ENCODE measurements at places on chromosomes 5 and 9.
A peak's percentile ranks its signal among the peaks of the same experiment; 100 is the strongest.

- peaks cover 33% of the 10 kb centered on the region for H3K4me1 ChIP-seq
- no peak overlapping the region for H3K27ac ChIP-seq
- peaks cover 2% of the 10 kb centered on the region for H3K27me3 ChIP-seq
- no peak overlapping the region for H3K4me3 ChIP-seq
Observed at GRCh38 chr5:78768781-78769380, 120.3 kb upstream of the LHFPL2 start.

- H3K4me1 ChIP-seq = no peaks in the 10 kb centered on the region
- no peak overlapping the region for H3K4me3 ChIP-seq
- no peaks in the 10 kb centered on the region for H3K36me3 ChIP-seq
- DNase-seq = no peak
Observed at GRCh38 chr5:39191216-39191615, 28.1 kb downstream of the FYB1 start.

DNA sequence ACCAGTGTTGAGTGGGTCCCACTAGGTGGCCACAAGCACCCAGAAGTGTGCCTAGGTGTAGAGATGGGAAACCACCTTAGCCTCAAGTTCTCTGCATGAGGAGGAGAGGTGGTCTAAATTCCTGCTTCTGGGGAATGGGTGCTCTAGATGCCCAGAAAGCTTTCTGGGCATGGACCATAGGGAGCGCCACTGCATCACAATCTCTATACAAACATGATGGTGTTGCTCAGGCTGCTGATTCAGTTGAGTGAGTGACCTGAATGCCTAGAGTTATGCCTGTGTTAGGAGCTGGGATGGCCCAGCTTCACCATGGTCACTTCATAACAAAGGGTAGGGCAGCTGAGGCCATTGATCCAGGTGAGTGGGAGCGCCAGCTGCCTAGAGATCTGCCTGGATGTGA is 667.9 kb upstream of the ARRDC3 start:
- H3K36me3 ChIP-seq = no peaks in the 10 kb centered on the region
- H3K27me3 ChIP-seq = no peaks in the 10 kb centered on the region
- DNase-seq = no peak
- 0 out of 2 replicates have a peak, but pooled peaks cover 2% of the 10 kb centered on the region for H3K4me1 ChIP-seq
- H3K27ac ChIP-seq = no peak overlapping the region

DNA sequence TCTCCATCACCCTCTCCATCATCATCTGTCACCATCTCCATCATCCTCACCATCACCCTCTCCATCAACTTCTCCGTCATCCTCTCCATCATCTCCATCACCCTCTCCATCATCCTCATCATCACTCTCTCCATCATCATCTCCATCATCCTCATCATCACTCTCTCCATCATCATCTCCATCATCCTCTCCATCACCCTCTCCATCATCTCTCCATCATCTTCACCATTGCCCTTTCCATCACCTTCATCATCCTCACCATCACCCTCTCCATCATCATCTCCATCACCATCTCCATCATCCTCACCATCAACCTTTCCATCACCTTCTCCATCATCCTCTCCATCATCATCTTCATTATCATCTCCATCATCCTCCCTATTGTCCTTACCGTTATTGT is 565.5 kb upstream of the SGCD start:
- peaks cover 14% of the 10 kb centered on the region for H3K36me3 ChIP-seq
- no peak overlapping the region for H3K4me3 ChIP-seq
- H3K27me3 ChIP-seq = no peaks in the 10 kb centered on the region
- H3K4me1 ChIP-seq = no peaks in the 10 kb centered on the region
- no peak for DNase-seq
- H3K27ac ChIP-seq = no peak overlapping the region

DNA sequence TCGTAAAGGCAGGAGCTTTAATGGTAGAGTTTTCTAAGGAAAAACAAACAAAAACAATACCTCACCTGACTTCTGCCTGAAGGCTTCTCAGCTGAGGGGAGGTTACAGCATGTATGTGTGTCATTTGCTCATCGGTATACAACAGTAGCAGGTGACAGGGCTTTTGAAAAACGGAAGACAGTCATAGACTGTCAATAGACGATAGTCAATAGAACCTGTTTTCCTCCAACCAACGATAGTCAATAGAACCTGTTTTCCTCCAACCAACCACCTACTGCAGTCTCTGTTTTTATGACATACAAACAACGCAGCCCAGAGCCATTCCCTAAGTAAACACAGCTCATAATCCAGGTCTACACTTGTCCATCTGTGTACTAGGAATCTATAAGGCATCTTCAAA is 74.6 kb downstream of the RETREG1 start:
- H3K27me3 ChIP-seq = no peaks in the 10 kb centered on the region
- H3K27ac ChIP-seq = no peak overlapping the region
- H3K4me3 ChIP-seq = no peak overlapping the region
- no peaks in the 10 kb centered on the region for H3K36me3 ChIP-seq

GRCh38 chr5:133334796-133335639 is 277.3 kb downstream of the FSTL4 start:
- no peak for DNase-seq
- H3K4me3 ChIP-seq = no peak overlapping the region
- H3K4me1 ChIP-seq = peaks cover 42% of the 10 kb centered on the region

DNA sequence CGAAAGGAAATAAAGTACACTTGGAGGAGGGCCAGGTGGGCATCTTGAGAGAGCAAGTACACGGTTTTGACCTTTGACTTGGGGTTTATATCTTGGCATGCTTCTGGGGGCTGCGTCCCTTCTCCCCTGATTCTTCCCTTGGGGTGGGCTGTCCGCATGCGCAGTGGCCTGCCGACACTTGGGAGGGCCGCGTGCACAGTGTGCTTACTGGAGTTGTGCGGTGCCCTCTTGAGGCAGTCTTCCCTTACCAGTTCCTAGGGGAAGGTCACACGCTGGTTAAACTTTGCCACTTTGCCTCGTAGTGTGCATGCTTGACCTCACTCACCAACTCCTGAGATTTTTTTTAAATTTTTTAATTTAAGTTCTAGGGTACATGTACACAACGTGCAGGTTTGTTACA is 4.3 kb upstream of the CLPTM1L start:
- H3K4me3 ChIP-seq = no peak overlapping the region
- peaks cover under 1% of the 10 kb centered on the region for H3K36me3 ChIP-seq
- H3K27ac ChIP-seq = no peak overlapping the region
- H3K4me1 ChIP-seq = peaks cover 9% of the 10 kb centered on the region

DNA sequence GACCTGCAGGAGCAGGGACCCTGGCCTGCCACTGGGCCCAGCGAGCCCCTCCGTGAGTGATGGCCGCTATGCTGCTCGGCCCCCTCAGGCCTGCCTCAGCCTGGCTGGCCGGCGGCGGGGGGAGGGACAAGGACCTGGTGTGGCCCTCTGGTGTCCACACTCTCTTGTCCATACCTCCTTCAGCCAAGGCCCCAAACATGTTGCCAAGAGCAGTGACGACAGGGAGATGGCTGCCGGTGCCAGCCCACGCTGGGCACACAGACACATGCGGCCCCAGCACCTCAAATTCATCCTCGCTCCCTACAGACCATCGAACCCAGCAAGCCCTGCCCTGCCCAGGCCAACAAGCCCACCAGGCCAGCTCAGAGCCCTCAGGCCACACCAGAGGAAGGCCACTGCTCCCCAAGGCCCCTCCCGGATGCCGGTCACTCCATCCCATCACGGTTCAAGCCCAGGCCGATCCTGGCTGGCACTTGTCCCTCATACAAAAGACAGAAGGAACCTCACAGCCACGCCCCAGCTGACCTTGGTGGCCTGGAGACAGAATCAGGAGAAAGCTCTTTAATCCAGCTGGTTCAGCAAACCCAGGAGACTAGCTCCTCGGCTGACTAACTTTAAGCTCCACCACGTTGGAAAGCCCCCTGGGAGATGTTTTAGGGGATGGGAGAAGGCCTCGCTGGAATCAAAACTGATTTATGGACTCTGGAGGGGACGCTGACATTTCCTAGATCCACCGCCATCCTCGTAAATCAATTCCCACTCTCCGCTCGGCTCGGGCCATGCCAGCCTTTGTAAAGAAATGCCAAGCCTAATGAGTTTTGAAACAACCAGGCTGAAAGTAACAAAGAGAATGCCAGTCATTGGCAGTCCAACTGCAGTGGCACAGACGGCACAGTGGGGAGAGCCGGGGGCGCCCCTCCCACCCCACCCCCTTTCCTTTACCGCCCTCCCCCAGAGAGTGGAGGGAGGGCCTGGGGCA is 84.9 kb downstream of the VAV2 start:
- no peaks in the 10 kb centered on the region for H3K36me3 ChIP-seq
- H3K27ac ChIP-seq = peak overlapping the region; percentile 53
- no peaks in the 10 kb centered on the region for H3K27me3 ChIP-seq
- DNase-seq = no peak
- H3K4me3 ChIP-seq = no peak overlapping the region

- no peak for DNase-seq
- H3K27me3 ChIP-seq = peaks cover 6% of the 10 kb centered on the region
- peaks cover 4% of the 10 kb centered on the region for H3K36me3 ChIP-seq
Observed at GRCh38 chr5:125064621-125065438, 318.4 kb upstream of the ZNF608 start.

DNA sequence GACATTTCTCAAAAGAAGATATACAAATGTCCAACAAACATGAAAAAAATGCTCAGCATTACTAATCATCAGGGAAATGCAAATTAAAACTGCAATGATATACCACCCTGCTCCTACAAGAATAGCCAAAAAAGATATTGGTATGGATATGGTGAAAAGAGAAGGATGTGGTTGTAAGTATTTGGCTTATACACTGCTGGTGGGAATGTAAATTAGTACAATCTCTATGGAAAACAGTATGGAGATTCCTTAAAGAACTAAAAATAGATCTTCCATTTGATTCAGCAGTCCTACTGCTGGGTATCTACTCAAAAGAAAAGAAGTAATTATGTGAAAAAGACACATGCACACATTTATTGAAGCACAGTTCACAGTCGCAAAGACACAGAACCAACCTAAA is 67.6 kb upstream of the RUSC2 start:
- no peak overlapping the region for H3K27ac ChIP-seq
- no peaks in the 10 kb centered on the region for H3K4me1 ChIP-seq

- peaks cover 3% of the 10 kb centered on the region for H3K4me1 ChIP-seq
- H3K27me3 ChIP-seq = no peaks in the 10 kb centered on the region
- no peak for DNase-seq
- no peak overlapping the region for H3K4me3 ChIP-seq
Observed at GRCh38 chr9:98830554-98830953, 23.1 kb downstream of the GALNT12 start.
